ENCODE measurements at places on chromosomes 4 and X.

DNA sequence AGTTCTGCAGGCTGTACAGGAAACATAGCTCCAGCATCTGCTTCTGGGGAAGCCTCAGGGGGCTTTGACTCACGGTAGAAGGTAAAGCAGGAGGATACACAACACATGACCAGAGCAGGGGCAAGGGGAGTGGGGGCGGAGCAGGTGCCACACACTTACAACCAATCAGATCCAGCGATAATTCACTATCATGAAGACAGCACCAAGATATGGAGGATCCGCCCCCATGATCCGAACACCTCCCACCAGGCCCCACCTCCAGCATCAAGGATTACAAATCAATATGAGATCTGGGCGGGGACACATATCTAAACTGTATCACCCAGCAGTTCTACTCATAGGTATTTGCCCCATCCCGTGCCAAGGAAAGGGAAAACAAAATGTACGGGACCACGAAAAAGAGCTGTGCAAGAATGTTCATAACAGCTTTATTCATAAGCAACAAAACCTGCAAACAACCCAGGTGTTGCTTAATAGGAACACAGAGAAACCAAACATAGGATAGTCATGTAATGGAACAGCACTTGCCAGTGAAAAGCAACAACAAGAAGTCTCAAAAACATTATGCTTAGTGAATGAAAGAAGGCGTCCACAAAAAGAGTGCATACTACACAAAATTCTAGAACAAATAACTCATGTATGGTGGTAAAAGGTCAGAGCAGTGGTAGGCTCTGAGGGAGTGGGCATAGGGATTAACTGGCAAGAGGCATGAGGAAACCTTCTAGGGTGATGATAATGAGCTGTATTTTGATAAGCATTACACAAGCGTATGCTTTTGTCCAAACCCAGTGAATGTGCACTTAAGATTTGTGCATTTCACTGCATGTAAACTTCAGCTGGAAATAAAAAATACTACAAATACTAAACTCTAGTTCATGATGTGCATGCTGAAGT is 130.9 kb upstream of the FAM9B start:
- no peak for DNase-seq

- no peak for DNase-seq
Measured at GRCh38 chrX:51614353-51615012, 4.2 kb downstream of the CENPVL3 start.

DNA sequence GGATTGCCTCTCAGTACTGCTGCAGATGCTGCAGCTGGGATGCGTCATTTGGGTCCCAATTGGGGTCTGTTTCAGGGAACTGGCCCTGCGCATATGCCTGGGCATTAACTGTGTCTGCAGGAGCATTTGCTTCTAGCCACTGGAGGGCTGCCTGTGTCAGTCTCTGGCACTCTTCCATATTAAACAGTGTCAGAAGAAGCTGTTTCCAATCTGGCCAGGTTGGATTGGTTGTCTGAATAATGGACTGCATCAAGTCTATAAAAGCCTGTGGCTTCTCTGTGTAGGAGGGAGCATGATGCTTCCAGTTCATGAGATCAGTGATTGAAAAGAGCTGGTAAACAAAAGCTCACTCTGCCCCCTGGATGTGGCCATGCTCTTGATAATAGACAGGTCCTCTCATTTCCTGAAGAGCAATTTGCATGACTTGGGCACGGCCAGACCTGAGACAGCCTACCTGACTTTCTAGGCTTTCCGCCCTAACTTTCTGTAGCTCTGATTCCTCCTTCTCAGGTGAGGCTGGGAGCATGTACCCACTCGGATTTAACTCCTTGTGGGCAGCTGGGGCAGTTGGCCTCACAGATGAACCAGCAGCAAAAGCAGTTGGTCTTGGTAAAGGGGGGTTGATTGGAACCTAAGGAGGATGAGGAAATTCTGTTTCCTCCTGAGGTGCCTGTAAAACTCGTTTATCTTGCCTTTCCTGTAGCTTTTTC is 29.2 kb downstream of the SULT1E1 start:
- no peak for DNase-seq

DNA sequence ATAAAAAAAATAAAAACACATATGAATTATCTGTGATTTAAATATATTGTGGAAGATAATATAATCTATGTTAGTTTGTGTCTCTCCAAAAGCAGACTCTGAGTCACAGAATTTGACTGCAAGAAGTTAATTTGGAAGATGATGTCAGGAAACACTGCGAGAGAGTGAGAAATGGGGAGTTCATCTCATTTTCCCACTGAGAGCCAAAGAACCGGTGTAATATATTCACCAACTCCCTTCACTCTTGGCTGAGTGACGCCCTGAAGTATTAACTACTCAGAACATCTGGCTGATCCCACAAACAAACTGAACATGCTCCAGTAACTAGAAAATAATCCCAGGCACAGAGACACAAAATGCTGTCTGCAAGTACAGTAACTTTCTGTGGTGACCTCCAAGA is 345.8 kb upstream of the SPANXN1 start:
- DNase-seq: no peak

GRCh38 chr4:43244688-43245382 is 352.3 kb downstream of the GRXCR1 start:
- no peak for DNase-seq

- DNase-seq: no peak
Measured at GRCh38 chr4:118799231-118799942, 36.5 kb downstream of the SEC24D start.

GRCh38 chr4:113725963-113726362 is 35.6 kb downstream of the CAMK2D start:
- no peak for DNase-seq

GRCh38 chrX:39196192-39197102 is 395.2 kb downstream of the MID1IP1 start:
- no peak for DNase-seq
